T-helper 9 cell (primary cell): ENCODE measurements at places on chromosomes 3 and 15.

DNA sequence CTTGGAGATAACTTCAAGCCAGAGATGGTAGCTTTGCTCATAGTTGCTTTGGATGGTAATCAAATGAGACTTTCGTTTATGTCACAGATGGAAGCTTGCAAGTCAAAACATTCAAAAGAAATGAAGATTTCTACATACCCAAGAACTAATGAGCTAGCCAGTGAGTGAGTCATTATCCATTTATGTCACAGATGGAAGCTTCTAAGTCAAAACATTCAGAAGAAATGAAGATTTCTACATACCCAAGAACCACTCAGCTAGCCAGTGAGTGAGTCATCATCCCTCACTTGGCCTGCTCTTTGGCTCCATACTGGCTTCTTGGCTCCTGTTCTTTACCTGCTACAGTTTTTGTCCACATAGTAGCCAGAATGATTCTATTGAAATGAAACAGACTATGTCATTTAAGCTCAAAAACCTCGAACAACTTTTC, 559.8 kb upstream of the CBLB start:
- DNase-seq, result no peak

DNA sequence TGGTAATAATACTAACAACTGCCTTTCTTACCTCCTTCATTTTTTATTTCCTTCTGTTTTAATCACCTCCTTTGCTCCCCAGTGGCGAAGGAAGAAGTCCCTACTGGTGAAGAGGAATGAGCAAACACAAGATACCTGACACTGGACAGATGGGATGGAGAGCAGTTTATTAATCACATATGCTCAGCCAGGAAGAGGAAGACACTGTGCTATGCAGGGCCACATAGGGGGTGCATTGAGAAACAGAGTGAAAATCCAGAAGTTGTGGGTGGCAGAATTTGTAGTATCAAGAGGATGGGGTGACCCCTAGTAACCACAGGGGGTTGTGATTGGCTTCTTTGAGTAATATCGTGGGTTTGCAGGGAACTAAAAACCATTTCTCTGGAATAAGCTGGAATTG, 1041.9 kb downstream of the OTOL1 start:
- DNase-seq, result no peak

GRCh38 chr3:118778201-118778600, 256.4 kb downstream of the IGSF11 start:
- no peak for DNase-seq

DNA sequence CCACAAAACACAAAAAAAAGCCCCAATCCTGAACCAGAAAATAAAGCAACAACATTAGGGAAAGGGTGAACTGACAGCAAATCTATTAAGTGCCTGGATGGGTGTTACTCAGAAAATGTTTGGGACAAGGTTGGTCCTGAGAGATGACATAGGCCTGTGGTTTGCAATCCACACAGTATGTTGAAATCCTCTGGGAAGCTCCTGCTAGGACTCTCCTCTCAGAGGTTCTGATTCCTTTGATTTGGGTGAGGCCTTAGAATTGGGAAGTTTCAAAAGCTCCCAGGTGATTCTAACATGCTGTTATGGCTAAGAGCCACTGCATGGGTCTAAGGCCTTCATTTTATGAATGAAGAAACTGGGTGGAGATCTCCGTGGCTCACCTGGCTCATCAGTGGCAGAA, 18.4 kb downstream of the CLDN1 start:
- no peak for DNase-seq

DNA sequence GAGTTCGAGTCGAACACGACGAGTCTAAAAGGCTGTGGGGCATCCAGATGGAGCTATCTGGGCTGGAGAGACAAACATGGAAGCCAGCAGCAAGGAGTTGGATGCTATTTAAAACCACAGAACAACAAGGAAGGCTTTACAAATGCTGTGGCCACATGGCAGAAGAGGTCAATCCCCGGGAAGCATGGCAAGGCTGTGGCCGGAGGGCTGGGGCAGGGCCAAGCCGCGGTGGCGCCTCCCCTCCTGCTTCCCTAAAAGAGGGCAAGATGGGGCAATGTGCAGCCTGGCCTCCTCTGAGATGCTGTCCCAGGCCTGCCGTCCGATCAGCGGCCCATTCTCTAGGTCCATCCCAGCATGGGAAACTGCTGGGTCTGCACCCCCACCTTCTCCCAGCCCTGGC, 139.1 kb downstream of the SRGAP3 start:
- no peak for DNase-seq

DNA sequence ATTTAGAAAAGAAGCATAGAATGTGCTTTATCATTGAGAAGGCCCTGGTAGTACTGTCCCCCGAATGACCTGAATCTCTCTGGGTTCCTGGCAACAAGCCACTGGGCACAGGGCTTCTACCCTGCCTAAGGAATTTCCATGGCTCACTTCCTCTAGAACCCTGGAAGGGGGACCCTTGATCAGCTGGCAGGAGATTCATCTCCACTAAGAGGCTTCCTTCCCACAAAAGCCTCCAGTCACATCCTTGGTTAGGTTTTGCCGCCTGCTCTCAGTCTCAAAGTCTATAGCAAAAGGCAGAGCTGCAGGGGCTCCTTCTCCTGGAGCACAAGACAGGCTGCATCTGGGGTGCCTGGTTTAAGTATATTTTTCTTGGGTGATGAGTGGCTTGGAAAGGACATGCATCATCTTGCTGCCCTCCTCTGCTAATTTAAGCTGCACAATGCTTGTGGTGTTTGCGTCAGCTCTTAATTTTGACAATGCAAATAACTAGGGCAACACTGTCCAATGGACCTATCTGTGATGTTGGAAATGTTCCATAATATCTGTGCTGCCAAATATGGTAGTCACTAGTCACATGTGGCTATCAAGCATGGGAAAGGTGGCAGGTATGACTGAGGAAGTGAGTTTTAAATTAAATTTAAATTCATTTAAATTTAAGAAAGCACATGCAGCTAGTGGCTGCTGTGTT, 33.4 kb upstream of the RARRES1 start:
- DNase-seq, result no peak

GRCh38 chr15:26298659-26299170, 435.6 kb upstream of the ATP10A start:
- DNase-seq, result no peak

GRCh38 chr3:13530241-13531009, 18.5 kb upstream of the FBLN2 start:
- DNase-seq, result no peak

GRCh38 chr15:79060175-79060574, 30.4 kb downstream of the RASGRF1 start:
- no peak for DNase-seq

- DNase-seq, result no peak
Observed at GRCh38 chr3:183375337-183375736, 53.1 kb downstream of the MCF2L2 start.

- DNase-seq, result no peak
Observed at GRCh38 chr15:90315278-90315982, 36.7 kb upstream of the ZNF774 start.

- DNase-seq, result no peak
Observed at GRCh38 chr3:123015596-123015995, 12.0 kb downstream of the SEMA5B start.
